ENCODE measurements at places on chromosomes 1 and 21.

DNA sequence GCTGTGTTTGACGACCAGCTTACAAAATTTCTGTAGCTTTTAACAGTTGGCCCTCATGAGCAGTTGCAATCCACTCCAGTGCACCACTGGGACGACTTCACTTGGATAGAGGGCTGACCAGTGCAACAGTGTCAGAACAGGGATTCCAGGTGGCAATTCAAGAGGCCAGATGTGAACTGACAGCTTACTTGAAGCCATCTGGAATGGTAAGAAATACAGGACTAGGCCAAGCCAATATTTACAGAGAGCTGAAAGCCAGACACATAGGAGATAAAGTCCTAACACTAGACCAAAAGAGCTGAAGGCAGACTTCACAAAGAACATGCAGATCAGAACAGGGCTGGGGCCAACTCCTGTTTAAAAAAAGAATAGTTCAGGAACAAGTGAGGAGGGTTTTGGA is 93.5 kb upstream of the NFIA start:
- no peak for DNase-seq

DNA sequence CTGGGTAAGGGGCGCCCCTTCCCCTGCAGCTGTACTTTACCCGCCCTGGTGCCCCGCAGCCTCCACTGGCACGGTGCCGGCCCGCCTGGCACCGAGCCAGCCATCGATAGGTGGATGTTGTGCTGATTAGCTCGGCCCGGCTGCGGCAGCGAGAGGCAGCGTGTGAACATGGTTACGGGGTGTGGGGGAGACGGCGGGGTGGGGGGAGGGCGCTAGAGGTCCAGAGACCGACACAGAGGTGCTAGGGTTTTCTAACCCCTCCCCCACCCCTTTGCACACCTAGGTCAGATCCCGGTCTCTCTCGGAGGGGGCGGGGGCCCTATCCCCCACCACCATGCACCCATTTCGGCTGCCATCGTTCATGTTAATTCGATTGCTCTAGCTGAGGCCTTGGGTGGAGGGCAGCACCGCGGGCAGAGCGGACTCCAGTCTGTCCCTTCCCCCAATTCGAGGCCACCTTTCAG is 6.7 kb downstream of the EFNA4 start:
- DNase-seq: no peak

DNA sequence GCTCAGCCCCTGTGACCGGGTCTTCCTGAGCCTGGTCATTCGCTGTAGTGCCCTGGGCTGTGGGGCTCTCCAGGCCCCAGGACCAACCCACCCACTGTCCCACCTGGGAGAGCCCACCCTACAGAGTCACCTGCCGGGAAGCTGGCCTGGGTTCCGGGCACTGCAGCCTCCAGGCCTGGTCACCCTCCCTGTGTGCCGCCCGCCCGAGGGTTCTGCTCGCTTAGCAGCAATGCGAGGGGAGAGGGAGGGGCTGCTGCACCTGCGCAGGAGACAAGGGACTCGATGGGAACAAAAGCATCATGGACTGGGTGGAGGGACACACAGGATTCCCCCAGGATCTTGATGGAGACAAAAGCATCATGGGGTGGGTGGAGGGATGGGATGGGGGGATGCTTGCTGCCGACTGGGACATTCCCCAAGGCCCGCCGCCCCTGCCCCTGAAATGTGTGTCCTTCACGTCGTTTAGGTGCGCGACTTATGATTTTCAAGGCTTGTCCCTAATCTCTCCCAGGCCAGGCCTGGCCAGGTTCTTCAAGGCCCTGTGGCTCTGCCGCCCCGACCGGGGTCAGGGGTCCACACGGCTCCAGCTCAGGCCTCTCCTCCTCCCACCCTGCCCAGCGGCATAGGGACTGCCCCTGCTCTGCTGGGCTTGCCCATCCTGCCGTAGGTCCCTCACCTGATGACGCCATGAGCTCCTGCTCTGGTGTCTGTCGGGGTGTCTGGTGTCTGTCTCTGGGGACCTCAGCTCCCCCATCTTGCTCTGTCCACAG is 1.7 kb downstream of the KRTAP10-8 start:
- no peak for DNase-seq

- DNase-seq: no peak
These were observed at the start of gene VCAM1 for GRCh38 chr1:100719490-100719889. Gene VCAM1, plus strand, starts transcription at chr1:100719742. Its CDS starts 119 bp downstream, at chr1:100719861.

DNA sequence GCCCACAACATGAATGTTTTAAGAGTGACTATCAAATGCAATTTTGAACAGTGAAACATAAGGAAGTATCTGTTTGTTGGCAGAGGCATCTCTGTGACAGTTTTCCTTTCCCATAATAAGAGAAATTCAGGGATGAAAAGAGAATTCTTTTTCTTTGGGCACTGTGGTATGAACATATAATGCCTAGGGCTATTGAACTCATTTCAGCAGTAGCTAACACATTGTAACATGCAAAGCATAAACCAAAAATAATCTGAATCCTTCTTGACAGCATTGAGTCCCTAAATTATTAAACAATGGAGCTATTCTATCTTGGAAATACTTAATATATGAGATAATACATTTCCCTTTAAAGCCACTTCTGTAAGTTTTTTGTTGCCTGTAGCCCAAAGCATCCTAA is 633.0 kb upstream of the B3GALT2 start:
- no peak for DNase-seq

- no peak for DNase-seq
These were observed 119.0 kb downstream of the CNIH3 start for GRCh38 chr1:224735159-224735558.

GRCh38 chr1:157198619-157199420 is 60.6 kb upstream of the ETV3 start:
- DNase-seq: no peak

GRCh38 chr1:5616366-5617178 is 375.7 kb downstream of the NPHP4 start:
- no peak for DNase-seq

DNA sequence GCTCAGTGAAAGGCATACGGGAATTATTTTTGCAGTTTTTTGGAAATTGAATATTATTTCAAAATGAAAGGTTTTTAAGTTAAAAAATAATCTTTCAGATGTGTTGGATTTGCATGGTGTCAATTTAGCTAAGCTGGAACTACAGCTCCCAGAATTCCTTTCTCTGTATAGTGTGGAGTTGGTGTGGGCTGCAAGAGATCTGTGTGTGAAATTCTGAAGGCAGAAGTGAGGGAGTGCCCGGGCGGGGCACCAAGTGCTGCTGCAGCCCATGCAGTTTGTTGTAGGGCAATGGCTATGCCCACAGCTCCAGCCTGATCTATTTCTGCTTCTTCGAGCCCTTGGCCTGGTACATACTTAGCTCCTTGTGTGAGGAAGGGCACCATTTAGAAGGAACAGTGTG is 60.5 kb upstream of the CSF1 start:
- no peak for DNase-seq

DNA sequence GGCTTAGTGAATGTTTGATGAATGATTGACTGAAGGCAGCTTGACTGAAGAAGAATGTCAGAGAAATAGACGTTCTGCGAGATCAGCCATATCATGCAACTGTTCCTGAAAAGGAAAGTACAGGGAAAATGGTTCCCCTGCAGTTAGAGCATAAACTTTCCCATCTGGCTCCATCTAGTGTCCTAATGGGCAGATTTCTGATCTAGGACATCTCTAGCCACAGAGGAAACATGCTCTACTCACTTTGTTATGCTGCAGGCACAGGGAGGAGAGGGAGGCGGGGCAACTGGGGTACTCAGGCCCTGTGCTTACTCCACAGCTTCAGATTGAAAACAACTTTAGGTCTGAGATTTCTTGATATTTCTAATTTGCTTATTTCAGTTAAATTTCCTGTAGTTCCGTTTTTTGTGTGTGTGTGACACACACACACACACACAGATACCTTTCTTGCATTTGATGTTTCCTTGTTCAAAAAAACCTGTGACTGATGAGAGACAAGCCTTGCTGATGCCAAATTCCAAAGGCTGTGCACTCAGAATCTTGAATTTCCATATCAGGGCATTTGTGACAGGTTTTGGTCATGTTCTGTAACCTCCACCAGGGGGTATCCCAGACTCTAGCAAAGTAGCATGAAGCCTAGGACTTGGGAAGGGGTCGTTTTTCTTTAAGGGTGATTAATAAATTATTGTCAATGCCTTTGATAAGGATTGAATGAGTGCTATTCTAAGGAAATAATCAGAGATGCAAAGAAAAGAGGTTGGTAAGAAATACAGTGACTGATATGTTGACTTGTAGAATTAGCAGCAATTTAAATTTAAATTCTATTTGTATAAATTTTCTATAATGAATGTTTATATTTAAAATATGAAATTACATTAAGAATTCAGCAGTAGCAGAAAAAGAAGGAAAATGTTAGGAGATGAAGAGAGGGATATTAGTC is 139.7 kb upstream of the BEND5 start:
- DNase-seq: no peak

GRCh38 chr1:54487571-54488050 is 60.4 kb upstream of the ACOT11 start:
- no peak for DNase-seq

GRCh38 chr1:208291923-208292711 is 47.9 kb upstream of the PLXNA2 start:
- no peak for DNase-seq

DNA sequence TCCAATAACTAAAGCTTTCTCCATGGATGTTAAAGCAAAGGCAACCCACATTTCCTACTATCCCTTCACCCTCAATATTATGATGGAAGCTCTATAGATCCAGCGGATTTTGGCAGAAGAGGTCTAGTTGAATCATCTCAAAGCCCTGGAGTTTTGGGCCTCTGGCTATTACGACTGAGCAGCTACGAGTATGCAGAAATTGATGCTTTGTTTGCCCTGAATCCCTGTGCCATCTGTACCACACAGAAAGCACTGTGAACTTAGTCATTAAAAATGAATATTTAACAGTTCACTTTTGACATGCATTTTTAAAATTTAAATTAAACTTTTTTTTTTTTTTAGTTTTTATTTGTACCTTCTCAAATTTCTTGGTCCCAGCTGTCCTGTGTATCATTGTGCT is 705.4 kb upstream of the PTBP2 start:
- no peak for DNase-seq

DNA sequence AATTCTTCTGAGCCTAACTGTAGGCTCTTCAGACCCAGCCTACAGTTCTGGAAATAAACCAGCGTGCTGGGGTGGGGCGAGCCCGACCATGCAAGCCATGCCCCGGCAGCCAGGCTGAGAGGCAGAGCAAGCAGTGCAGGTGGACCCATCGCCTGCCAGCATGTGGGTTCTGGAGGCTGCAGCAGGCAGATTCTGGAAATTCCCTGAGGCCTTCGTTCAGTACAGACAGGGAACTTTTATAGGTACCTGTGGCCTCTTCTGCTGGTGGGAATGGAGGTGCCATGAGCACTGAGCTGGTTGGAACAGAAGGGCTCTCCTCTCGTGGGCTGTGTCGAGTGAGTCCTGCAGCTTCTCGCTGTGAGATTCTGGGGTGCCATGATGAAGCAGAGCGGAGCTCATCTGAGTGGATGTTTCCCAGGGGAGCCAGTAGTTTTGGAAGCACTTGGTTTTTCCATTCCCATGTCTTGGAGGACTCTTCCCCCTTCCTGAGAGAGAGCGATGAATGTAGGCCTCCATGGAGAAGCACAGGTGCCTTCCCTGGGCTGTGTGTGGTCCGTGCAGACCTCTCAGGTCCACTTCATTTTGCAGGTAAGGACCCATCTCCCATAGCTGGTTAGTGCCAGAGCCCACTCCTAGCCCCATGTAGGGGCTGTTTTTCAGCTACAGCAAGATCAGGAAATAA is 94.1 kb downstream of the PCBP3 start:
- DNase-seq: no peak

GRCh38 chr1:62977366-62977765 is 193.4 kb downstream of the ATG4C start:
- DNase-seq: no peak

DNA sequence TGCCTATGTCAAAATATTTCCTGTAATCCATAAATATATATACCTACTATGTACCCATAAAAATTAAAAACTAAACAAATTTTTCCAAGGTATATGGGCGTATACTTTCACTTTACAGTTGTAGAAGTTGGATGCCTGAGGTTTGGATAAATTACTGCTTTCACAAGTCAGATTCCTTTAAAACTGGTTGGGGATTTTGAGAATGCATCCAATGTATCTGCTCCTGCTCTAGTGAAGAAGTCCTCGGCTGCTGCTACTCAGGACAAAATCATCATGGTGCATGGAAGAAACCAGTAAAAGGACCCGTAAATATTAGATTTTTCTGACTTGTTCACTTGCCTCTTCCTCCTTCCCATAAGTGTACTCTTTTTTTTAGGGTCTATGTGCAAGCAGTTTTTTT is 841.1 kb downstream of the USP25 start:
- DNase-seq: no peak

DNA sequence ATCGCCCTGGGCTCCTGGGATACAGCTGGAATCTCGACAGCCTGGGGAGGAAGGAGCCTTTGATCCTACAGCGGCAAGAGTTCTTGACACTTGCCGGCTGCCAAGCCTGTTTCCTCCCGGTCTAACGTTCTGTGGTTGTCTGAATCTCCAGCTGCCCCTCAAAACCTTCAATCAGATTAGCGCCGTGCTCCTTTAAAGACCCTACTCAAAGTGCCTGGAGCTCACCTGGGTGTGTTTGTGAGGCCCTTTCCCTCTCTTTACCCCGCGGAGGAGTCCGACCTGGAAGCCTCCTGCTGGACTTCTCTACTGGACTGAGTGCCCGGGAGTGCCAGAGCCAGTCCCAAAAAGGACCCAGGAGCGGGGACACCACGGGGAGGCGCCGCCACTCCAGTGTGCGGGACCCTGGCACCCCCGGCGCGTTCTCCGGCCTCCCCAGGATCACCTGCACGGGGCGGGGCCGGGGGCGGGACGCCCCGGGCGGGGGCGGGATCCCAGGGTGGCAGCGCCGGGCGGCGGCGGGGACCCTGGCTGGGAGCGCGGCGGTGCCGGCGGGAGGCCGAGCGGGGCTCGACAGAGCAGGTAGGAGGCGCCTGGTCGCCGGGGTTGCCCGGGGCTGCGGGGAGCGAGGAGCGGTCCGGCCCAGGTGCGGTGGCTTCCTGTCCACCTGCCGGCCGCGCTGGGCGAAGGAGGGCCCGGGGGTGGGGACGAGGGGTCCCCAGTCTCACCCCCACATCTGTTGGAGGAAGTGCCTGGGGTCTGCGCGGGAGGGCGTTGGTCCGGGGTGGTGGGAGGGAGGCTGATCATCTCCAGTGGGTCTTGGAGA is at the start of gene NCMAP:
TSS of gene NCMAP (plus strand) at position 497 of the 823 bp plus-strand sequence. CDS start 39,344 bp downstream, outside the sequence.
- peak; percentile 26 for DNase-seq

DNA sequence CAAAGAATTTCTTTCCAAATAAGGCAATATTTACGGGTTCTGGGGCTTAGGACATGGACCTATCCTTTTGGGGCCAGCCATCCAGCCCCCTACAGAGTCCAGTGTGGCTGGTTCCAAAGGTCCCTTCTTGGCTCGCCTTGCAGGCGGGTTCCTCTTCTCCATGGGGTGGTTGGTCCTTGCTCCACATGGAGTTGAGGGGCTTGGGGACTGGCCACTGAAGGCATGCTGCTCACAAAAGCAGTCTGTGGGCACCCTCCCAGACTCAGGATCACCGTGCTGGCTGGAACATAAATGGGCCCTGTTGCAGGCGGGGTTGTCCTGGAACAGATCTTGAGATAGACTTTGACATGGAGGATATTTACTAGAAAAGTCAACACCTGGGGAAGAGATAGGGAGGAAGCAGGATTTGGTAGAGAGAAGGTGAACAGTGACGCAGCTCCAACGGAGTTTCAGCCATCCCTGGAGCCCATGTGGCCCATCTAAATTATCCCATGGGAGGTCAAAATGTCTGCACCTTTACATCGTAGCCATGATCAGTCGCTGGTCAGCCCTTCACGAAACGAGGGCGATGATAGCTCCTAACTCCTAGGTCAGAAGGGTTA is 39.1 kb upstream of the LRP8 start:
- DNase-seq: no peak

- DNase-seq: no peak
These were observed 79.5 kb downstream of the GLIS1 start for GRCh38 chr1:53659436-53659835.

All from stimulated activated CD4-positive, alpha-beta T cell treated with anti-CD3 and anti-CD28 coated beads, TNF-alpha, amount 100 ng/mL, for 4 hours (primary cell).